H1 (cell line): ENCODE measurements at places on chromosomes 5 and 9.

GRCh38 chr5:121962958-121963357 lies 1.2 kb downstream of the SRFBP1 start:
- no peak for DNase-seq

DNA sequence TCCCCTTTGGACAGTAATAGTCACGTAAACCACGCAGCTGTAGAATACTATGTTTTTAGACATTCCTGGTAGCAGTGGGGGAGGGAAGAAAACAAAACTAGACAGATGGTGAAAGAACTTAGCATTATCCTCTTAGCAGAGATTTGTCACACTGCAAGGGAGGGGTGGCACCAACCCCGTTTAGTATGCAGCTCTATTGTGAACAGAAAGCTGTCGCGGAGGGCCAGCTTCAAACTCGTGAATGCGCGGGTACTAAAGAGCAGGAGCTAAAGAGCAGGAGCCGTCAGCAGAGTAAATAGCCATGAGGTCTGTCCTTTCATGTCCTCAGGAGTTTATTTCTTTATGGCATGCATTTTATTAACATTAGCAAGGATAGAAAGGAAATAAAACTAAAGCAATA lies 141.9 kb upstream of the SLC12A2 start:
- no peak for DNase-seq

GRCh38 chr5:6396836-6397535 lies 18.6 kb upstream of the MED10 start:
- no peak for DNase-seq

DNA sequence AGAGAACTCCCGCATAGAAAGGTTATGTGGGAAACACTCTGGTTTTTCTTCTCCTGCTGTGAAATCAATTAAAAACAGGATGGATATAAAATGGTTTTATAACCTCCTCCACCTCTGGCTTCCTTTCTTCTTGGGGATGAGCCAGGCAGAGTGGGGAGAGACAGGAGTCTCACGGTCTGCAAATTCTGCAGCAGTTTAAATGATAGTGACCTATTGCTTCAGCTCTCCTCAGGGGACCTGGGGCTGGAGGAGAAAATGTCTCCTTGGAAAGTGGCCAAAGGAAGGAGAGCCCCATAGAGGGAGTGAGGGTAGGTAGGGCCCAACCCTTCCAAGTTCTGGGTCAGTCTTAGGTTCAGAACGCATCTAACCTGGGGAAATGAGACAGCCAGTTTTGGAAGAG lies 118.8 kb downstream of the MTX3 start:
- no peak for DNase-seq

- DNase-seq, result no peak
Observed at GRCh38 chr9:106875529-106875928, 12.6 kb downstream of the ZNF462 start.

DNA sequence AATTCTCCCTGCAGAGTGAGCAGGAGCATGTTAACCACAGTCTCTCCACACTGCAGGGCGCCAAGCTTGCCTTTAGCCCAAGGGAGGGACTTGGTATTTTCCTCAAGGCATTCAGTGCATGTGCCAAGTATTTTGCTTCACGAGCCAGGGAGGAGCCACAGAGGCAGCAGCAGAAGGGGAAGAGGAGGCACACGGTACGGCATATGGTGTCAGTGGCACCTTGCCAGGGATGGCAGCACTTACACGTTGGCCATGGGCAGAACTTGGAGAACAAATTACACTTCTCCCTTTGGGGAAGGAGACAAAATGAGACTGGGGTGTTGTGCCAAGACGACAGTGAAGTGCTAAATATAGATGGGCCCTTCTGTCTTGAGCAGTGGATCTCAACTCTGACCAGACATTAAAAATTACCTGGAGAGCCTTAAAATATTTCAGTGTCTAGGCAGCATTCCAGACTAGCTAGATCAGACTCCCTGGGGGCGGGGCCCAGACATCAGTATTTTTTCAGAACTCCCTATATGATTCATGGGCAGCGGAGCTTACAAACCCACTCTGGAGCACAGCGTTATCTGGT lies 155.8 kb downstream of the DRD1 start:
- DNase-seq, result no peak

- no peak for DNase-seq
Observed at GRCh38 chr5:125409234-125409860, 662.9 kb upstream of the ZNF608 start.
